Non-pigmented ciliary epithelial cell (primary cell): ENCODE measurements at places on chromosomes 7 and 10.

- DNase-seq, result no peak
These were observed 49.1 kb downstream of the CTBP2 start for GRCh38 chr10:125111118-125111727.

GRCh38 chr10:932589-932988, 1.1 kb upstream of the LARP4B start:
- DNase-seq, result no peak

- no peak for DNase-seq
These were observed 200.1 kb downstream of the PTPRN2 start for GRCh38 chr7:158387546-158387891.

DNA sequence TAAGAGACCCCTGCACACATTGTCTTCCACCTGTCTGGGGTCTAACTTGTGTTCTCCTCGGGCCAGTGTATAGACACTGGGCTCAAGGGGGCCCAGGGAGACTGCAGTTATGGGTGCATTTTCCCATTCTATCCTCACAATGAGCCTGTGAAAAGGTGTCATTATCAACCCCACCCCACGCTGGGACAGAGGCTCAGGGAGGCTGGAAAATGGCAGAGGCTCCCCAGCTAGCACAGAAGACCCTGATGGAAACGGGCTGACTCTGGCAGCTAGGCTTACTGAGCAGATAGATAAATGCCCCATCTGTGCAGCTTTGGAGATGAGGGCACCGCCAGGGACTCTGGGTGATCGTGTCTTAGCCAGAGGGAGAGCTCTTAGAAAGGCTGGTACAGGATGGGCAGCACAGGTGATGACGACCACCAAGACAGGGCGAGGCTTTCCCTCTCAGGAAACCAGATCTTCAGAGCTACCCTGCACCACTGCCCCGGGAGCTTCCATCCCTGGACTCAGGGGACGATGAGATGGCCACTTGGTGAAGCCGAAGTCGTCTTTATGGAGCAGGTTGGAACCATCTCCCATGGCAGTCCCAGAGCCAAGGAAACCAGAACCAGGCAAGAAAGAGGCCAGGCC, 58.2 kb upstream of the CHST15 start:
- DNase-seq, result no peak
